Small intestine (tissue), 16 donors: ENCODE measurements at places on chromosomes 3 and 15. TPM values are rescaled to one million over a fixed set of nuclear protein-coding genes. Genes with fewer than 3 reads are reported as not detected.

GRCh38 chr3:14267976-14268375, 89.4 kb downstream of the LSM3 start:
- H3K4me1 ChIP-seq, result no peaks in the 10 kb centered on the region
- H3K36me3 ChIP-seq, result no peaks in the 10 kb centered on the region
- DNase-seq, result no peak
- no peak overlapping the region for H3K4me3 ChIP-seq
- no peaks in the 10 kb centered on the region for H3K27me3 ChIP-seq
- H3K27ac ChIP-seq, result no peak overlapping the region

DNA sequence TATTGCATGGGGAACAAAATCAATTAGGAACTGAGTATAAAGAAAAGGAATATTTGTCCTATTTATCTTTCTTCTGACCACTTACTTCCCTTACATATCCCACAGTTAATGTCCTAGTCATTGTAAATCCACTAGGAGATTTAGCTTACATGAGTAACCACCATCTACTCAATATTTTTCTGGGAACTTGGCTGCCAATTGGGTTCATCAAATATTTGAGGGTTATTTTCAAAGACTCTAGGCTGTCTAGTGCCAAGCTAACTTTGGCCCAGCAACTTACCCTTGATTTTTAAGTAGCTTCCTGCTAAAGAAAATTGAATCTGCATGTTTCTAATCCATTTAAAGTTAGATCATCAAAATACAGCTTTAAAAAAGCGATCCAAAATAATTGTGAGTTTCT, 362.5 kb upstream of the EPHA3 start:
- no peak overlapping the region for H3K27ac ChIP-seq
- H3K4me1 ChIP-seq, result no peaks in the 10 kb centered on the region
- no peaks in the 10 kb centered on the region for H3K36me3 ChIP-seq
- H3K27me3 ChIP-seq, result no peaks in the 10 kb centered on the region

GRCh38 chr15:37394402-37395099, 294.2 kb upstream of the MEIS2 start:
- no peak overlapping the region for H3K4me3 ChIP-seq
- no peaks in the 10 kb centered on the region for H3K4me1 ChIP-seq
- no peak for DNase-seq
- H3K36me3 ChIP-seq, result no peaks in the 10 kb centered on the region
- H3K27me3 ChIP-seq, result no peaks in the 10 kb centered on the region
- no peak overlapping the region for H3K27ac ChIP-seq

GRCh38 chr3:101117980-101118379, 124.8 kb upstream of the ABI3BP start:
- no peaks in the 10 kb centered on the region for H3K27me3 ChIP-seq
- H3K27ac ChIP-seq, result no peak overlapping the region
- no peak for DNase-seq
- H3K4me1 ChIP-seq, result no peaks in the 10 kb centered on the region

DNA sequence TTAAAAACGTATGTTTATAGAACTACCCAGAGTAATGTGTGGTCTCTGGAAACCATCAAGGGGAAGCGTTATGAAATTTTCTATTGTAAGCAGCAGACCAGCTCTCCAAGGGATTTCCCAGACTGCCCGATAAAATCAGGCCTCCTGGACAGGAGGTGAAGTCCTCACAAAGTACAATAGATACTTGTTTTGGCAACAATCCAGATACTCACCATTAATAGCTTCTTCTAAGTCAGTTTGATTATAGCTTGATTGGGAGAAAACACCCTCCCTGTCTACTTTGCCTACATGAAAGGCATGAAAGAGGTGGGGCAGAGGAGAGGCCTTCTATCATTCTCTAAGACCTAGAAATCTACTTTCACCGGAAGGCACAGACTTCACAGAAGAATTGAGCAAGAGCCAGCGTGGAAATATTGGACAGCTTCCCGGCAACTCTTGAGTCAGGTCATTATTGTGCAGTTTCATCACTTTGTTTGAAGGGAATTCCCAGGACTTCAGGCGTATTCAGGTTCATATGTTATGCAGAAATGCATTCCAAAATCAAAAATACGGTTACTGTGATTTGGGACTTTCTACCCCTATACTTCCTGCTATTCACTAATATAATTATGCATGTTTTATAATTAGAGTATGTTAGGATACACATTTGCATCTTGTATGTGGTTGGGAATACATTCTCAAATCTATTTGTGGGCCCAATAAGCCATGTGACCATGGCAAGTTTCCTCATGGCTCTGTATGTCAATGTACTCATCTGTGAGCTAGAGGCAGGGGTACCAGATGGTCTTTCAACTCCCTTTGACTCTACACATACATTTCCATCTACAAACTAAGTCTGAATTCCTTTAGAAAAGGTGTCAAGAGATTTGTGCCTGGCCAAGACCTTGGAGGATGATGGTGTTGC, 103.5 kb downstream of the CD47 start:
- DNase-seq, result peak; percentile 83
- H3K4me1 ChIP-seq, result peaks cover 4% of the 10 kb centered on the region
- no peak overlapping the region for H3K4me3 ChIP-seq
- no peaks in the 10 kb centered on the region for H3K36me3 ChIP-seq
- H3K27ac ChIP-seq, result no peak overlapping the region
- no peaks in the 10 kb centered on the region for H3K27me3 ChIP-seq

GRCh38 chr3:59839810-59840515, 790.1 kb upstream of the CFAP20DC start:
- no peaks in the 10 kb centered on the region for H3K36me3 ChIP-seq
- DNase-seq, result no peak
- no peak overlapping the region for H3K27ac ChIP-seq
- no peak overlapping the region for H3K4me3 ChIP-seq
- H3K27me3 ChIP-seq, result no peaks in the 10 kb centered on the region

GRCh38 chr3:55500555-55501330, 13.6 kb upstream of the WNT5A start:
- H3K4me3 ChIP-seq, result no peak overlapping the region
- no peaks in the 10 kb centered on the region for H3K4me1 ChIP-seq
- H3K27ac ChIP-seq, result no peak overlapping the region
- no peaks in the 10 kb centered on the region for H3K27me3 ChIP-seq

- no peak overlapping the region for H3K27ac ChIP-seq
- DNase-seq, result no peak
- no peaks in the 10 kb centered on the region for H3K4me1 ChIP-seq
- no peaks in the 10 kb centered on the region for H3K27me3 ChIP-seq
- no peak overlapping the region for H3K4me3 ChIP-seq
- H3K36me3 ChIP-seq, result no peaks in the 10 kb centered on the region
Measured at GRCh38 chr15:71547011-71547410, 263.3 kb upstream of the NR2E3 start.

GRCh38 chr15:29873947-29874411, 51.7 kb upstream of the TJP1 start:
- H3K27me3 ChIP-seq, result no peaks in the 10 kb centered on the region
- H3K36me3 ChIP-seq, result no peaks in the 10 kb centered on the region
- H3K4me1 ChIP-seq, result no peaks in the 10 kb centered on the region
- H3K27ac ChIP-seq, result no peak overlapping the region
- H3K4me3 ChIP-seq, result no peak overlapping the region

DNA sequence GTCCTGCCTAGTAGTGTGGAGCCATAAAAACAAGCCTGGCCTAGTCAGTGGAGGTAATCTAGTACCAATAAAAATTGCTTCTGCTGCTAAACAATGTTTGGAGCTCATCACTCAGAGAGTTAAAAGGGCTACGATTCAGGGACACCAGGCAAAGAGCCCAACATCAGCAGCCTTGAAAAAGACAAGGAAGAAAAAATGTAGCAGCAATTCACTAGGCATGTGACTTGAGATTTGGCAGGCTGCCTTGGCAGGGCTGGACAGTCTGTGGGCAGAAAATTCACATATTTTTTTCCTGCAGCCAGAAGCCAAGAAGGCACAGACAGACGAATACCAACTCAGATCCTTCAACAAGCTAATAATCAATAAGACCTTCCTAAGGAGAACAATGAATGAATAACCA, 47.2 kb downstream of the IGSF11 start:
- peaks cover 2% of the 10 kb centered on the region for H3K4me1 ChIP-seq
- H3K4me3 ChIP-seq, result no peak overlapping the region
- H3K27me3 ChIP-seq, result no peaks in the 10 kb centered on the region
- H3K27ac ChIP-seq, result no peak overlapping the region
- peak; percentile 65 for DNase-seq

GRCh38 chr15:95644100-95644875, 686.2 kb upstream of the NR2F2 start:
- no peaks in the 10 kb centered on the region for H3K36me3 ChIP-seq
- H3K27me3 ChIP-seq, result no peaks in the 10 kb centered on the region
- H3K4me1 ChIP-seq, result no peaks in the 10 kb centered on the region
- no peak for DNase-seq

- H3K4me1 ChIP-seq, result peaks cover 19% of the 10 kb centered on the region
- DNase-seq, result peak; percentile 54
- H3K27me3 ChIP-seq, result no peaks in the 10 kb centered on the region
- no peaks in the 10 kb centered on the region for H3K36me3 ChIP-seq
Measured at GRCh38 chr3:48039487-48040190, 23.4 kb upstream of the MAP4 start.

GRCh38 chr15:74399511-74400312, 32.3 kb upstream of the CYP11A1 start:
- peak; percentile 47 for DNase-seq
- no peaks in the 10 kb centered on the region for H3K4me1 ChIP-seq
- no peak overlapping the region for H3K4me3 ChIP-seq
- H3K36me3 ChIP-seq, result no peaks in the 10 kb centered on the region
- H3K27ac ChIP-seq, result no peak overlapping the region

DNA sequence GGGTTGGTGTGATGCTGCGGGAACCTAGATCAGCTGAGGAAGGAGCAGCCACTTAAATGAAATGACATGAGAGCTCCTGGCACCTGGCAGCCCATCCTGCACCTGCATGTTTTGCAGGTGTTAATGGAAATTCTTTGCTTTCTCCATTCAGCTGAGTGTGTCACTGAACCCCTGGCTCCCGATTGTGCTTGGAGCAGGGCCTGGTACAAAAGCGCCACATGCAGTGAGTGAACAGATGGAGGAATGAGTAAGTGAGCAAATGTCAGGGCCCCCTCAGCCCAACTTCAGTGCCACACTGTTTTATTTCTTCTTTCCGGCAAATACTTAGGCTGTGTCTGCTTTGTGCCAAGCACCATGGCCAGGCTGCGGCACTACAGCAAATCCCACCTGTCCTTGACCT, 132.2 kb downstream of the ASB7 start:
- H3K4me1 ChIP-seq, result no peaks in the 10 kb centered on the region
- no peaks in the 10 kb centered on the region for H3K36me3 ChIP-seq
- no peaks in the 10 kb centered on the region for H3K27me3 ChIP-seq
- no peak for DNase-seq
- H3K27ac ChIP-seq, result no peak overlapping the region
- H3K4me3 ChIP-seq, result no peak overlapping the region

GRCh38 chr3:63245726-63246241, 32.3 kb upstream of the SYNPR start:
- no peaks in the 10 kb centered on the region for H3K4me1 ChIP-seq
- no peak for DNase-seq
- H3K27ac ChIP-seq, result no peak overlapping the region
- no peaks in the 10 kb centered on the region for H3K36me3 ChIP-seq

- no peaks in the 10 kb centered on the region for H3K27me3 ChIP-seq
- no peaks in the 10 kb centered on the region for H3K36me3 ChIP-seq
- peak; percentile 40 for DNase-seq
- peak overlapping the region; percentile 63 for H3K27ac ChIP-seq
- no peak overlapping the region for H3K4me3 ChIP-seq
Measured at GRCh38 chr15:64883100-64883581, 28.6 kb upstream of the ANKDD1A start.

GRCh38 chr15:62464705-62465104, 299.6 kb upstream of the C2CD4B start:
- no peak overlapping the region for H3K27ac ChIP-seq
- no peak overlapping the region for H3K4me3 ChIP-seq
- no peak for DNase-seq
- H3K36me3 ChIP-seq, result no peaks in the 10 kb centered on the region
- no peaks in the 10 kb centered on the region for H3K4me1 ChIP-seq

GRCh38 chr3:129461461-129462146, 21.6 kb downstream of the IFT122 start:
- no peaks in the 10 kb centered on the region for H3K27me3 ChIP-seq
- H3K36me3 ChIP-seq, result no peaks in the 10 kb centered on the region

- H3K4me3 ChIP-seq, result no peak overlapping the region
- DNase-seq, result no peak
- H3K36me3 ChIP-seq, result no peaks in the 10 kb centered on the region
- no peak overlapping the region for H3K27ac ChIP-seq
- H3K27me3 ChIP-seq, result no peaks in the 10 kb centered on the region
Measured at GRCh38 chr3:58215317-58216025, 4.7 kb upstream of the DNASE1L3 start.

- DNase-seq, result no peak
- no peaks in the 10 kb centered on the region for H3K4me1 ChIP-seq
- no peaks in the 10 kb centered on the region for H3K36me3 ChIP-seq
- no peaks in the 10 kb centered on the region for H3K27me3 ChIP-seq
Measured at GRCh38 chr3:179308001-179308400, 14.8 kb upstream of the ZNF639 start.

- no peaks in the 10 kb centered on the region for H3K27me3 ChIP-seq
- peak overlapping the region; percentile 21 for H3K27ac ChIP-seq
- H3K4me3 ChIP-seq, result no peak overlapping the region
- peaks cover 3% of the 10 kb centered on the region for H3K4me1 ChIP-seq
- peak; percentile 59 for DNase-seq
Measured at GRCh38 chr3:125163739-125164601, 48.6 kb downstream of the SLC12A8 start.

The CELSR3 gene
- polyA plus RNA-seq, result 0.27 TPM

The APEH gene
- 87.8 TPM for polyA plus RNA-seq

The GABPB1 gene
- 17.6 TPM for polyA plus RNA-seq

The FEZF2 gene
- not detected for polyA plus RNA-seq

The SLC22A14 gene
- polyA plus RNA-seq, result not detected

The GPR149 gene
- not detected for polyA plus RNA-seq

The HRH1 gene
- polyA plus RNA-seq, result 1.1 TPM

The LTK gene
- 13.1 TPM for polyA plus RNA-seq
